ENCODE measurements at places on chromosomes 2 and 18.

- no peak for DNase-seq
These were observed 237.9 kb downstream of the HAUS1 start for GRCh38 chr18:46341986-46342525.

- no peak for DNase-seq
These were observed 919 bp upstream of the CYP1B1 start for GRCh38 chr2:38076710-38077430.

DNA sequence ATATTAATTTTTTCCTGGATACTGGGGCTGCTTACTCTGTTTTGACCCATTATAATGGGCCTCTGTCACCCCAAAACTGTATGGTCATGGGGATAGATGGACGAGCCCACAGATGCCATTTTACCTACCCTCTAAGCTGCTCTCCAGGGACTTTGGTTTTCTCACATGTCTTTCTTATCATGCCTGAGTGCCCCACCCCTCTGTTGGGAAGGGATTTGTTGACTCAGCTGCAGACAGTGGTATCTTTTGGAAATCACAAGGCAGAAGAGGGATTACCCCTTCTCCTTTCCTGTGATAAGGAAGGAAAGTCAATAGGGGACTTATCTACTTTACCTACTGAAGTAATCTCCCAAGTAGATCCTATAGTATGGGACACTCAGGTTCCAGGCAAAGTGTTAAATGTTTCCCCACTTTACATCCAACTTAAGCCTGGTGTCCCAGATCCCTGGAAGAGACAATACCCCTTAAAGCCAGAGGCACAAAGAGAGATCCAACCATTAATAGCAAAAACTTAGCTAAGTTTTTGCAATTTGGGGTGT is 182.7 kb downstream of the RNF152 start:
- no peak for DNase-seq

DNA sequence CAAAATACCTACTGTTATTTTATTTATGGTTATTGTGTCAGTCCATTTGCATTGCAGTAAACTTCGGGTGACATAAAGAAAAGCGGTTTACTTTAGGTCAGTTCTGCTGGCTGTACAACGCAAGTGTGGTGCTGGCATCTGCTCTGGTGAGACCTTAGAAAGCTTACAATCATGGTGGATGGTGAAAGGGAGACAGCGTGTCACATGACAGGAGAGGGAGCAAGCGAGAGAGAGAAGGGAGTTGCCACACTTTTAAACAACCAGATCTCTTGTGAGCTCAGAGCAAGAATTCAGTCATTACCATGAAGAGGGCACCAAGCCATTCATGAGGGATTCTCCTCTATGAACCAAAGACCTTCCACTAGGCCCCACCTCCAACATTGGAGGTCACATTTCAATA is 2.0 kb upstream of the FAM171B start:
- no peak for DNase-seq

GRCh38 chr2:7016601-7017211 is 99.5 kb downstream of the RNF144A start:
- no peak for DNase-seq

GRCh38 chr2:170212625-170213280 is 34.8 kb downstream of the MYO3B start:
- DNase-seq: no peak

DNA sequence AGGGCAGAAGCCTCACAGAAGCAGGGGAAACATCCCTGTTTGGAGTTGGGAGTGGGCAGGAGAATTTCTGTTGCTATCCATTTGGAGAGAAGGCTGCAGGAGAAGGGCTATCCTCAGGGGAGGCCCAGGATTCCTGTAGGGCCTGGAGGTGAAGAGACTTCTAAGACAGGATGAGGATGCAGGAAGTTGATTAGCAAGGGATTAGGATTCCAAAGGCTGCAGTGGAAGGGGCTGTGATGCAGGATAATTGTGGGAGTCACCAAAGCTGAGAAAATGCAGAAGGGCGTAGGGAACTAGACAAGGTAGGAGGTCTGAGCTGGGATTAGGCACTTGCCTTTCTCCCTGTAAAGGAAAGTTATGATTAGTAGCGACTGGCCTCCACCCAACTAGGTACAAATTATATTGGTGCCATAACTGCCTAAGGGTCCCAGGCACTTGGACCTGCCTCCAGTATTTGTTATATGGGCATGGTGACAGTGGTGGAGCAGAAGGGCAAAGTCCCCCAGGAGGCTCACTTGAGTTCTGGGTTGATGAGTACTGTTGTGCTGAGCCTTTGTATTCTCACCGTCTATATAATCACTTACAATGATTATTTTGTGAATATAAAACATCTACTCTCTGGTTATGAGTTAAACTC is 96.4 kb upstream of the MSTN start:
- DNase-seq: no peak

- no peak for DNase-seq
These were observed 164.4 kb upstream of the SKOR2 start for GRCh38 chr18:47415881-47416280.

DNA sequence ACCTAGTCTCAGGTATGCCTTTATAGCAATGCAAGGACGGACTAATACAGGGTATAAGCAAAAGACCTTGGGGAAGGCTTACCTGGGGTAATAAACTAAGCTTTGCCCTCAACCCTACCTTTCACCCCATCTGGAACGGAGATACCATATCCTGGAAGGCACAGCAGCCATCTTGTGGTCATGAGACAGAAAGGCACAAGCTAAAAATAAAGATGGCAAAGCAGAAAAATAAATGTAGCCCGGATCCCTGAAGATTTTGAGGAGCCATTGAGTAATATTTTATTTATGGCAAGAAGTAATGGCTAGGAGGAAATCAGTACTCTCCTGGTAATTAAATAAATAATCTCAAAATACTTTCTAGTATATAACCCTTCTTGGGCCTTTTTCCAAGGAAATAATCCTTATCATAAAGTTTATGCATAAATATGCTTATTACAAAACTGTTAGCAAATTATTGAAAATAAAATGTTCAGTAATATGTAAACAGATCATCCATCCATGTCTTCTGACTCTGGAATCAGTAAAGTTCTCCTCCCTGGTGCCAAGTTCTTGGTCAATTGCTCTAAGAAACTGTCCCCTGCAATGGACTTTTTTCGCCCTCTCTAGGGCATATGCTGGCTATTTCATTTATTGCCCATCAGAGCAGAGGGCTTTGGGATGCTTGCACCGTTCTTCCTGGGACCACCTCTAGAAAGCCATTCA is 198.7 kb downstream of the SPP2 start:
- no peak for DNase-seq

- no peak for DNase-seq
These were observed 403 bp downstream of the TMEM127 start for GRCh38 chr2:96265349-96265839.

DNA sequence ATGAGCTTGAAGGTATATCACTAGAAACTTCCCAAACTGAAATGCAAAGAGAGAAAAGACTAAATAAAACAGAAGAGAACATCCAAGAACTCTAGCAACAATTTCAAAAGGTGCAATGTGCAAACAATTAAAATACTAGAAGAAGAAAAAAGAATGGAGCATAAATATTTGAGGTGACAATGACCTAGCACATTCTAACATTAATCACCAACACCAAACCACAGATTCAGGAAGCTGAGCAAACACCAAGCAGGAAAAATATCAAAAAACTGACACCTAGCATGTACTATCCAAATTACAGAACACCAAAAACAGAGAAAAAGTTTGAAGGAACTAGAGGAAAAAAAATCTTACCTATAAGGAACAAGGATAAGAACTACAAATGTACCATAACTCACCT is 460.8 kb downstream of the IRS1 start:
- no peak for DNase-seq

- no peak for DNase-seq
These were observed 37.4 kb upstream of the GPC1 start for GRCh38 chr2:240397924-240398645.

DNA sequence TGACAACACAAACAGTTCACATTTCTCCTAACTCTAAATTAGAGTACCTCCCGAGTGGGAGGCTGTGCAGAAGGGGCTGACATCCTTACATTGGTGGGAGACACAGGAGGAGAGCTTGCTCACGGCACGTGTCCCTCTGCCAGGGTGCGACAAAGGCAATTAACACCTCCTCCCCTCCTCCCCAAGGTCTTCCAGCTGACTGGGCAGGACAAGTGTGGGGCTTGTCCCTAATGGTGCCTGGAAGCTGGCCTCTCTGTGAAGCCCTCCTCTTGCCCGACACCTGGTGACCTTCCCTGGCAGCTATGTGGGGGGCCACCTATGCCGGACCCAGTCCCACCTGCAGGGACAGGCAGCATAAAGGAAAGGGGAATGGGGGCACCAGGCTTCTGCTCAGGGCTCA is 57.0 kb downstream of the FAM168B start:
- no peak for DNase-seq

DNA sequence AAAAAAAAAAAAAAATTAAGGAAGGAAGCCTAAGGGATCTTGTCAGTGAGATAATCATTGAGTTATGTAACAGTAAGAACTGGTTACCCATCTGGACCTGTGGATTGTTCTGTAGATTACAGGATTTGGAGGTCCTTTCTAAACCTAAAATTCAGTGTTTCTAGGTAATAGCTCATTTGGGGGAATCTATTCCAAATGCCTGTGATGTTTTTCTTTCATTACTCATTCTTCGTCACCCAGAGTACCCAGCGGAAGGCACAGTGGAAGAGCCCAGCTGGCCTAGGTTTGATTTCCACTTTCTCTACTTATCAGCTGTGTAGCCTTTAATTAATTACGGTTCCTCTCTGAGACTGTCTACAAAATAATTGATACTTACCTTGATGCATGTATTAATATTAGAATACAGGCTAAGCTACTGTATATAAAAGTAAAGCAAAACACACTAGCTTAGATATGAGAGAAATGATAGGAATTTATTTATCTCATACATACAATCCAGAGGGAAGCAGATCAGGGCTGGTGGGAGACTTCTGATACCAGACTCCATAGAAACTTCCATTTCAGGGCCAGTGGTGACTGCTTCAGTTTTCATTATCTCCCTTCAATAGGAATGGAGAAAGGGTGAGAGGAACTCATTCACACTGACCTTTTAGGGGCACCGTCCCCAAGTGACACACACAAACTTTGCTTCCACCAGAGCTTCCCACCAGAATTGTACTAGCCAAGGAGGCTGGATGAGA is 115.8 kb upstream of the NOSTRIN start:
- no peak for DNase-seq

- DNase-seq: no peak
These were observed 24.7 kb upstream of the LRRC30 start for GRCh38 chr18:7206217-7206616.

DNA sequence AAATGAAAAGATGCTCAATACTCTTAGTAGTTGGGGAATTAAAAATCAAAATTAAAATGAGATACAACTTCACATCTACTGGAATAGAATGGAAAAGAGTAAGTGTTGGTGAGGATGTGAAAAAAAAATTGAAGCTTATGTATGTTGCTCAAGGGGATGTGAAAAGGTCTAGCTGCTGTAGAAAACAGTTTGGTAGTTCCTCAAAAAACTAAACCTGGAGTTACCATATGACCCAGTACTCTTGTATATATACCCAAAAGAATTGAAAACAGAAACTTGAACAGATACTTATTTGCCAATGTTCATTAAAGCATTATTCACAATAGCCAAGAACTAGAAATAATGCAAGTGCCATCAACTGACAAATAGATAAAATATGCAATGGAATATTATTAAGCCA is 208.4 kb downstream of the FIGN start:
- DNase-seq: no peak

DNA sequence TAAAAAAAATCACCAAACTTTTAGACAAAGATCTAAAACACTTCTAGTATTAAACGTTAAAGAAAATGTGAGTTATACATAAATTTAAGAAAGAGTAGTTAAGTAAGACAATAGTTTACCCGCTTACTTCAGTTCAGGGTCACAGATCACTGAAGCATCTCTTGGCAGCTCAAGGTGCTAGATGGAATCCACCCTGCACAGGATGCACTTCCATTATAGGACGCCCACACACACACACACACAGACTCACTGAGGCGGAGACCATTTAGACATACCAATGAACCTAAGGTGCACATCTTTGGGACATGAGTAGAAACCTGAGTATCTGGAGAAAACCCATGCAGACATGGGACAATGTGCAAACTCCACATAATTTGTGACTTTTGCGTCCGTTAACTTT is 630.6 kb upstream of the ZNF804A start:
- DNase-seq: no peak

DNA sequence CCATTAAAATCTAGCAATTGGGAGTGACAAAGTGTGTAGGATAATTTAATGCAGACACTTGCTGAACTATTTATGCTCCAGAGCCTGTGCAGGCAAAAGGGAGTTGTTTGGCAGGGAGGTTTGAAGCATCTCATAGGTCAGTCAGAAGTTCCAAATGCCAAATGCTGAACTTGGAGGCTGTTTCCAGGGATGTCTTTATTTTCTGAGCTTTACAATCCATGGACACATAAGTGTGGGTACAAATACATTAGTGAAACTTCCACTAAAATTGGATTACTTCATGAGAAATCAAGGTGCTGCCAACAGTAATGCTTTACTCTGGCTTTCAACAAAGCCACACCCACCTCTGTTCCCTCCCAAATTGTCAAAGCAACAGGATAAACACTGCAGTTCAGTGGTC is 422.1 kb upstream of the SETBP1 start:
- no peak for DNase-seq

- no peak for DNase-seq
These were observed 282.1 kb upstream of the NT5C1B start for GRCh38 chr2:18871430-18871829.

GRCh38 chr2:44740678-44741077 is 200.8 kb upstream of the SIX3 start:
- DNase-seq: no peak

- no peak for DNase-seq
These were observed 2.0 kb upstream of the CAPN14 start for GRCh38 chr2:31219131-31219969.

GRCh38 chr2:239161711-239162140 is 239.1 kb downstream of the HDAC4 start:
- DNase-seq: no peak

DNA sequence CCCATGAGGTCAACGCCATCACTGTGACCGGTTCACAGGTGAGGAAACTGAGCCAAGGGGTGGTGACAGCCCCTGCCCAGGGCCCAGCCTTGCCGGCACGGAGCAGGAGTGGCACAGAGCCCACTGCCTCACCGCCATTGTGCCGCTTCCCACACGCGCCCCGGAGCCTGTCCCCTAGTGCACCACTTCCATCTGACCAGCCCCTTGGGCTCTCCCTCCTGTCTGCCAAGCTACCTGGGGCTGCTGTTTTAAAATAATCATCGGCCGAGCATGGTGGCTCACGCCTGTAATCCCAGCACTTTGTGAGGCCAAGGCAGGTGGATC is 49.7 kb upstream of the GLI2 start:
- no peak for DNase-seq
